ENCODE measurements at places on chromosomes 6 and 20. TPM values are rescaled to one million over a fixed set of nuclear protein-coding genes. Genes with fewer than 3 reads are reported as not detected.

The EYA4 gene
- total RNA-seq = not detected

The HIVEP1 gene
- total RNA-seq = 20.4 TPM

The HLA-DQB2 gene
- total RNA-seq = not detected

The SYNDIG1 gene
- 5.6 TPM for total RNA-seq

The TMEM14B gene
- total RNA-seq = 47.6 TPM

The SLC35D3 gene
- not detected for total RNA-seq

The PACSIN1 gene
- total RNA-seq = not detected

The STMN3 gene
- total RNA-seq = 2.7 TPM

The BTNL2 gene
- total RNA-seq = not detected

The MUCL3 gene
- total RNA-seq = not detected

The SGK2 gene
- total RNA-seq = 0.74 TPM

The L3MBTL1 gene
- total RNA-seq = 5.8 TPM

The NOTCH4 gene
- 0.42 TPM for total RNA-seq

The MEP1A gene
- not detected for total RNA-seq

The BACH2 gene
- 1.5 TPM for total RNA-seq

The CENPQ gene
- total RNA-seq = 4.8 TPM

The LTB gene
- not detected for total RNA-seq

The NRSN2 gene
- total RNA-seq = 24.9 TPM

The CST7 gene
- not detected for total RNA-seq

The RCAN2 gene
- not detected for total RNA-seq

The NRN1 gene
- 0.30 TPM for total RNA-seq

The C20orf204 gene
- 0.88 TPM for total RNA-seq

The CALHM4 gene
- not detected for total RNA-seq

The TNXB gene
- 0.89 TPM for total RNA-seq

The HAO1 gene
- not detected for total RNA-seq

The CGA gene
- total RNA-seq = not detected

The KCNQ5 gene
- 5.0 TPM for total RNA-seq

The GLP1R gene
- not detected for total RNA-seq

The HLA-DQB1 gene
- not detected for total RNA-seq

The PPIL6 gene
- 2.9 TPM for total RNA-seq

The MYLK4 gene
- 0.30 TPM for total RNA-seq

The MOG gene
- total RNA-seq = not detected

The BANF2 gene
- not detected for total RNA-seq

The RAD21L1 gene
- total RNA-seq = 0.59 TPM
